ENCODE measurements at places on chromosomes 6 and 20.

DNA sequence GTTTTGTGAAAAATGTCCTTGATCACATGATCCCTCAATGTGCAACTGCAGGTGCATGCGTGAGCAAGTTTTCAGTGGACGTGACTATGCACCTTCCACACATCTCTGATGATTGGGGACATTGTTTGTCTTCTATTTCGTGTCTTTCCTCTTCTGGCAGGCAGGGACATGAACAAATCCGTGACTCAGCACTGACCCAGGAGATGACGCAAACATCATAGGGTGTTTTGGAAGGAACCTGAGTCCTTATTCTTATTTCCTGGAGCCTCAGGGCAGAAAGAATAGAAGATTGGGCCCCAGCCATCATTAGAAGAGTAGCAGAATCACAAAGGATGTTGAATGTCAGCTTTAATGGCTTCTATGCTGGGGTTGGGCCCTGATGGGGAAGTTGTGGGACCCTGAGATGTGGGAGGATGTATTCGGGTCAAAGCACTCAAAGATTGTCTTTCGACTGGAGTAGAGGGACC, 11.9 kb upstream of the SIRPD start:
- DNase-seq = no peak

GRCh38 chr6:11598687-11599086, 61.1 kb downstream of the TMEM170B start:
- DNase-seq = no peak

GRCh38 chr6:166533205-166533824, 53.2 kb downstream of the RAMACL start:
- no peak for DNase-seq

DNA sequence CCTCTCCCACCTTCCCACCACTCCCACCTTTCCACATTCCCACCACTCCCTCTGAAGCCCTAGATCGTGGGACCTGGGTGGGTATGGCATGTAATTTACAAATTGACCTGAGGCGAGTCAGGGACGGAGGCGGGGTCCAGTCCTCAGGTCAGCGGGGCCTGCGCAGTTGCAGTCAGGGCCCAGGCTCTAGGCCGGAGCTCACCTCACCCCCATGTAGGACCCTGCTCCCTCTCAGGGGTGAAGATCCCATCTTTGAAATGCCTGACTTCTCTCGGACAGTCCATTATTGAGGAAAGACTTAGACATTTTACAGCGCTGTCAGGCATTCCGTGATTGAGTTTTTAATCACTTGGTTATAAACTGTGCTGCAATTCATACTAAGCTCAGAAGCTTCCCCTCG, 10.5 kb downstream of the THBS2 start:
- DNase-seq = no peak

DNA sequence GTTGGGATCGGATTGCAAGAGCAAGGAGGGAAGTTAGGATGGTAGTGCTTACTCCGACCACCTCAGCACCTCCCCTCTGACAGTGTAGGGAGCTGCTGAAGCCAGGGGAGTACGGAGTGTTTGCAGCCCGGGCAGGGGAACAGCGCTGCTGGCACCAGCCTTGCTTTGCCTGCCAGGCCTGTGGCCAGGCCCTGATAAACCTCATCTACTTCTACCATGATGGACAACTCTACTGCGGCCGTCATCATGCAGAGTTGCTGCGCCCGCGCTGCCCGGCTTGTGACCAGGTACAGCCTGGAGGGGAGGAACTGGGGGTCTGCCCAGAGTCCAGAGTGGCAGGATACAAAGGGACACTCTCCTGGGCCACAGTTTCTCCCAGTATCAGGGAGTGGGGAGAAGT, 2.2 kb upstream of the TOMM6 start:
- DNase-seq = no peak

GRCh38 chr6:9702914-9703313, 712.0 kb downstream of the TFAP2A start:
- no peak for DNase-seq

- no peak for DNase-seq
These were observed 50.0 kb upstream of the ARHGAP18 start for GRCh38 chr6:129759796-129760605.

- no peak for DNase-seq
These were observed 127.4 kb upstream of the MAP3K7 start for GRCh38 chr6:90714319-90714718.

DNA sequence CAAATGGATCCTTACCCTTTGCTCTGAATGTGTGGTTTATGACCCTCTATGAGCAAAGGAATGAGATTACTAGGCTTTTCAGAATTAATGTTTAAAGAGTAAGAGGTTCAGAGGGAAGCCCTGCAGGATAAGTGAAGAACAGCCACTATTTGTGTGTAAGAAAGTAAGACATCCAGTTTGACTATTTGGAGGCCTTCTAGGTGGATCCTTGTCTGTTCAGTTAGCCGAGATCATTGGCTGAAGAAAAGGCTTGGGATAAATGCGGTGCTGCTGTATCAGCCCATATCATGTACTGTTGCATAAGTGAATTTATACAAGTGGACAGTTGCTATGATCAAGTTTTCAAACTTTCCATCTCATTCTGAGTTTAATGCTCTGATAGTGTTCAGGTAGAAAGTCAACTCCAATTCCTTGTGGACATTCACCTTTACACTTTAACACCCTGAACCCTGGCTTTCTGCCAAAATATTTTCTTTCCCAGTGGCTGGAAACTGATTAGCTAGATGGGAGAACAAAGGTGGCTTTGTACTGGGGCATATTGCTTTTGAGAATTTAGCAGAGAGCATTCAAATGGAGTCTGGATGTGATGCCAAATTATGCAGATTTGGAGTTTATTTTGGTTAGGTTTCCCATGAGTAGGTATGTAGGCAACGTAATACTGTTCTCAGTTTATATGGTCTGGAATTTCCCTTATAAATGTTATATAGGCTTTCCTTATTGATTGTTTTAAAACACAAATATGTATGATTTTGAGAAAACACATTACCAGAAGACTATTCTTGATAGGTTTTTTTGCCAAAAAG, 15.0 kb downstream of the PARD6B start:
- no peak for DNase-seq

GRCh38 chr6:97214671-97215070, 68.3 kb downstream of the MMS22L start:
- no peak for DNase-seq
